Caco-2 (cell line): ENCODE measurements at places on chromosomes 2 and 18. TPM values are rescaled to one million over a fixed set of nuclear protein-coding genes. Genes with fewer than 3 reads are reported as not detected.

Gene PTH2R
- total RNA-seq, result 0.32 and 1.3 TPM in 2 replicates

Gene SGPP2
- total RNA-seq, result not detected in 2 replicates

Gene MOCOS
- 4.1 and 5.5 TPM in 2 replicates for total RNA-seq

Gene HOXD13
- total RNA-seq, result not detected in 2 replicates

Gene DSC1
- 0.11 TPM in 1 of 2 replicates, not detected in the other for total RNA-seq

Gene AFF3
- 0.05 and 0.19 TPM in 2 replicates for total RNA-seq

Gene TMEFF2
- total RNA-seq, result not detected in 2 replicates

Gene C1GALT1C1L
- total RNA-seq, result 0.37 and 1.0 TPM in 2 replicates

Gene SLC16A14
- 0.19 TPM in 1 of 2 replicates, not detected in the other for total RNA-seq

Gene UGT1A8
- total RNA-seq, result 0.14 and 0.50 TPM in 2 replicates

Gene GCG
- not detected in 2 replicates for total RNA-seq

Gene CPLX4
- total RNA-seq, result not detected in 2 replicates

Gene C2orf78
- total RNA-seq, result not detected in 2 replicates

Gene L3MBTL4
- 0.23 TPM in 1 of 2 replicates, not detected in the other for total RNA-seq

Gene TMEM163
- 3.2 and 4.1 TPM in 2 replicates for total RNA-seq

Gene PSMD1
- total RNA-seq, result 120 and 126 TPM in 2 replicates

Gene MEP1B
- not detected in 2 replicates for total RNA-seq

Gene SP140L
- total RNA-seq, result 0.26 TPM in 1 of 2 replicates, not detected in the other

Gene POTEI
- total RNA-seq, result 7.0 and 7.3 TPM in 2 replicates

Gene ALPG
- 1.9 and 2.5 TPM in 2 replicates for total RNA-seq

Gene TLX2
- total RNA-seq, result 0.68 and 0.72 TPM in 2 replicates
